ENCODE measurements at places on chromosomes 3 and 15.

GRCh38 chr3:47404955-47405790, 24.4 kb downstream of the PTPN23 start:
- DNase-seq, result no peak

DNA sequence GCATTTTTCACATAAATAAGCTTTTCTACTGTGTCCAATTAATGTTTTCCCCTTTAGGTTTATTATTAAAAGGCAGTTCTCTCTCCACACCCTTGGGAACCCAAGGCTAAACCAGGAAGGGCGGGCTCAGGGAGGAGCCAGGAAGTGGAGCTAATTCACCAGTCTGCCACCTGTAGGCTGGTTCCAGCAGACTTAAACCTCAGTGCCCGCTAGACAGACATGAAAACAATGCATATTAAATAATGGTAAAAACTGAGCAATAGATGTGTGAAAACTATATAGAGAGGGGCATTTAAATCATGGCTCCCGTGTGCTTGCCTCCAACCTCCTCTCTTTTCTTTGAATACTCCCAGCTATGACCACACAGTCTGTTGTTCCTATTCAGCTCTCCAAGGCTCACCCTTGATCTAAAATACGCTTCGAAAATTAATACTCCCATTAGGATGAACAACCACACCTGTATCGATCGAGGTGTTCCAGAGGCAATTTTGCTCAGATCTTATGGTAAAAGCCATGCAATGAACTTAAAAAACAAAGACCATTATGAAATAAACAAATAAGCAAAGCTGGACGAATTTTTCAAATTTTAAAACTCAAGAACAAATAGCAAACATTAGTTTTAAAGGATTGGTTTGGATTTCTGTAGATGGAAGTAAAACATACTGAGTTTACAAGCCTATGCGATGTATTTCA, 253.3 kb downstream of the TJP1 start:
- no peak for DNase-seq

DNA sequence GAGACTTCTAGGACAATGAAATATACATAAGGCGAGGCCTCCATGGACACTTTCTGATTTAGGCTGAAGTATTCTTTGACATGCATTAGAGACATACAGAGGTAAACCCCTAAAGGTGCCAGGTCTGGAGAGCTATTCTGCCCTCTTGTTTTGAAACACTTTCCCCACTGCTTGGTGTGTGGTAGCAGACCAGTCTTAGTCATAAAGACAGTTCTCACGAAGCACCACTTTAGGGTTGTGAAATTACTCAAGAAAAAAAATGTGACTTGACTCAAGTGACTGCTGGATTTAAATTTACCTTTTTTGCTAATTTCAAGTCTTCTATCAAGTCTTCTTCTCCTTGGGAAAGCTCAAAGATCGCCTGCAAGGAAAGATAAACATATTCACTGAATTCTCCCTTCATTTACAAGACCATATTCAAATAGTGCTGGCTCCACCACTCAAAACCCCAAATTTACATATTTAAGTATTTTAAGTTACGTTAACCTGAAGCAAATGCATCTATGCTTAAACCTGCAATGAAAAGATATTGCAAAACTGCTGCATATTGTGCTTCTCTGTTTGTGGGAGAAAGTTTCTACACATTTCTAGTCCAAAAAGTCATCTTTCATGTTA, 48.4 kb downstream of the ARHGEF3 start:
- DNase-seq, result peak; percentile 17

GRCh38 chr3:142296507-142296906, 71.1 kb upstream of the GK5 start:
- no peak for DNase-seq

DNA sequence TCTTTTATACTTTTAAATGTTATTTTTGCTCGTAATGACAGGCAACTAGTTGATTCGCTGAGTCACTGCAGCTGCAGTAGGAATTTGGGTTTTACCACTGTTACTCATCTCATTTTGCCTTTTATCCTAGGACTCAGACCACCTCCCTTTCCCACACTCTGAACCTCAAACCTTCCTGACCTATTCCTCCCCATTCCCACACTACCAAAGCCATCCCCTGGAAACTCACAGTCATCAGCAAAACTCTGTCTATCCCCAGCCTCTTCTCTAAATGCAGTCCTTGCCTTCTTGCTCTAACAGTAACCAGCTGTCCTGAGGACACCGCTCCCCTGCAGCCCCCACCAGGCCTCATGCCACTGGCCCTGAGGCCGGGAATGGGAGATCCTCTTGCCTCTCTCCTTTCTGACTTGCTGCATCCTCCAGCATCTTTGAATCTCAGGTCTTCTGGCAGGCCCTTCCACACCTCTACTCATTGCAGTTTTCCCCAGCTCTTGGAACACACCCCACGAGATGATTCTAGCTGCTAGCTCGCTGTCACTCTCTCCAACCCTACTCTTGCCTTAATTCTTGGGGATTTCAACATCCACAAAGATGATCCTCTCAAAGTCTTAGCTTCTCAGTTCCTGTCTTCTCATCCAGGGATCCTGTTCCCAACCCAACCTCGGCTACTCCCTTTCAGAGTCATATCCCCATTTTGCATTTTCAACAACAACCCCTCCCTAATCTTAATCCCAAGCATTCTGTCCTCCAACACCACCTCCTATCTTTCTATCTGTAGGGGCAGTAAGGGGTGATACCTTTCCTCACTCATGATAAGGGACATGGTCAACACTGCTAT, 55.9 kb upstream of the C3orf80 start:
- DNase-seq, result no peak

DNA sequence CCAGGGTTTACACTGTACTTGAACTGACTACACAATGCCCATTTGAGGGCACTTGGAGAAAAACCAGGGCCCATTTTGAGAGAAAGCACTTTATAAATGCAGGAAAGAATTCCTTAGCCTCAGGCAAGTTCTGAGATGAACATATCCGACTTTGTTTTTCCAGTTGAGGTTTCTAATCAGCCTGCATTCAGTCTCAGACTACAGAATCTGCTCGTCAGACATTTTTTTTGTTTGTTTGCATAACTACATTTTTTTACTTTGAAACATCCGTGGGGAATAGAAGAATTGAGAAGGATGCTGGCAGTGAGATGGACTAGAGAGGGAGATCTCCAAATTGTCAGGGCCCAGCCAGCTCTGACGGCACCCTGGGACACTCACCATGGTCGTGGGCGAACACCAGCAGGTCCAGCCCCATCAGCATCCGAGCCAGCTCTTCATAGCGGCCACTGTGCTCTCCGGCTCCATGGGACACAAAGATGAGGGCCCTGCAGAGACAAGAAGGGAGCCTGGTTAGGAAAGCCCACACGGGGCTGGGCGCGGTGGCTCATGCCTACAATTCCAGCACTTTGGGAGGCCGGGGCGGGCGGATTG, 40.8 kb downstream of the MGLL start:
- DNase-seq, result no peak

DNA sequence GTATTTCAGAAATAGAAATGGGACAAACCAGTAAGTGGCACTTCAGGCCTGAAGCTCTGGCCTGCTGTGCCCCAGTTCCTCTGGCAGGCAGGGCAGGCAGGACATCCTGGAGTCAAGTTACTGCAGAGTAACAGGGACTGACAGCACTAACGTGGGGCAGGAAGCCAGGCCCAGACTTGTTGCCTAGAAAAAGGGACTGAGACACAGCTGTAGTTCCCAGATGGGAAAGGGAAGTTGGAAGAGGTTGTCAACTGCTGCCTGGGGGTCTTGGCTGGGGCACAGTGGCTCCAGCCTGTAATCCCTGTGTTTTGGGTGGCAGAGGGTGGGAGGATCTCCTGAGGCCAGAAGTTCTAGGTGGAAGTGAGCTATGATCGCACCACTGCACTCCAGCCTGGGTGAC, 171.9 kb downstream of the FMN1 start:
- DNase-seq, result no peak

- no peak for DNase-seq
These were observed 67.7 kb upstream of the ROPN1 start for GRCh38 chr3:124059580-124059979.

Data from activated CD4-positive, alpha-beta T cell treated with anti-CD3 and anti-CD28 coated beads, Interleukin-2, amount 50 U/mL, for 48 hours (primary cell).